Fibroblast of lung (primary cell): ENCODE measurements at places on chromosomes 13 and 19.

DNA sequence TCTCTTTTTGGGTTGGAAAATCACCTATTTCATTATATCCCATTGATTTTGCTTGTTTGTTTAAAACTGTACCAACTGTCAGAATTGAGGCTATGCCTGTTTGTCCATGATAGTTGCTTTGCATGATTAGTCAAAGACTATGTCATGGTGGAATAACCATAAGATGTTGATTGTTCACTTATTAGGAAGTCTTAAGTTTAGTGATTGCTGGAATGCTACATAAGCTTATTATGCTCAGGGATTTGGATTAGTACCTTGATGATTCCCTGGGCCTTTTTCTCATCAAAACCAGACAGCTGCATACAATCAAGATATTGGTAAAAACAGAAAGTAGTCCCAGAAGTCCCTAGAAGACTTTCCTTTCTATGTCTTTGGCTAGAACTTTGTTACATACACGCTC lies 954.7 kb downstream of the PCDH9 start:
- DNase-seq, result no peak

GRCh38 chr19:1362387-1363257 lies 21.1 kb upstream of the NDUFS7 start:
- DNase-seq, result no peak

GRCh38 chr13:113364311-113364889 lies 470 bp upstream of the GRTP1 start:
- peak; percentile 9 for DNase-seq

DNA sequence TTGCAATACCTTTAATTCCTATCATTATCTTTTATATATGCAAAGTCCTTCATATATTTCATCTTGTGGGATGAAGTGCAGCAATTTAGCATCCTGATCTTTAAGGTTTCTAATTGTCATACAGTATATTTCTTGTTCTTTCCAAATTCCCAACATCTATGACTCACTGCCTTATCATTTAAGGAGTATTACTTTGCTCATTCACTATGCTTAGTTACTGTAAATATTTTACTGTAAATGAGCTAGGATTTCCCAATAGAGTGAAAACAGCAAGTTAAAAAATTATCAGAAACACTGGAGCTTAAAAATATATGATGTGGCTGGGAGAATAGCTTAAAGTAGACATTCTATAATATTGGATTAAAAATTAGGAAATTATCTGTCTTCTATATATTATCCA lies 69.9 kb downstream of the SLITRK6 start:
- DNase-seq, result peak; percentile 69

DNA sequence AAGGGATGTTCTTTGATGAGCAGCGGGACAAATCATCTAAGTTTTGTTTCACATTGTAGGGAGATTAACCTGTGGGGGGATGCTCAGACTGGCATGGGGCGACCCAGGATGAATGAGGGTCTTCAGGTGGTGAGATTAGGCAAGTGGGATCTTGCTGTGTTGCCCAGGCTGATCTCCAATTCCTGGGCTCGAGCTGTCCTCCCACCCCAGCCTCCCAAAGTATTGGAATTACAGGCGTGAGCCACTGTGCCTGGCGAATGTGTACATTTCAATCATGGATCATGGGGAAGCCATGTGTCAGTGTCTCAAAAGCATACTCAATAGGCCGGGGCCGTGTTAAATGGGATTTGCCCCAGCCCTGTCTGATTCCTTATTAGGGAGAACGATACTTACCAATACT lies 8.1 kb downstream of the SLC25A42 start:
- no peak for DNase-seq

DNA sequence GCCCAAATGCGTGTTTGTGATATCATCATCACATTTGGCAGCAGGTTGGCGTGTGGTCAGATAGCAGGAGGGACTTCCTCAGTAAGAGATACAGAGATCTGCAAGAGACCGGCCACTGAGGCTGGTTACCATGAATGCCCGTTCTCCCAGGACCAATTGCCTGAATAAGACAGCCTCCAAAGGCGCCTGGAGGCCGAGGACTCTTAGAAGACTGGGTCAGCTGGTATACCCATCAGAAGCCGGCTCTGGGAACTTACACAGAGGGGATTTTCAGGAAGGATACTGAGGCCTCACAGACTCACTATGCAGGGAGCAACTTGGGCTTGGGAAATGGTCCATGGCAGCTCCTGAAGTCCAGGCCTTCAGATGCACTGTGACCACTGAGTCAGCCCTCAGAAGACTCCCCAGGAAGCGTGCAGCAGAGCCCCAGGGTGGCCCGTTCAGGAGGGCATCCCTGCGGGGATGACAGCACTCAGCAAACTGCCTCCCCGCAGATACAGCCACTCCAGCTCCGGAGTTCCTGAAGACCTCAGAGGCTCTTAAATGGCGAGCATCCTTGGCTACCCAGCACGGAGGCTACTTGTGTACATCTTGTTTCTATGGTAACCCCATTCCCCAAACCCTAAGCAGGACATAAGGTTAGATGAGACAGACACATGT lies 26.4 kb upstream of the VSTM2B start:
- no peak for DNase-seq

GRCh38 chr13:87128491-87128890 lies 542.7 kb upstream of the SLITRK5 start:
- DNase-seq, result no peak

DNA sequence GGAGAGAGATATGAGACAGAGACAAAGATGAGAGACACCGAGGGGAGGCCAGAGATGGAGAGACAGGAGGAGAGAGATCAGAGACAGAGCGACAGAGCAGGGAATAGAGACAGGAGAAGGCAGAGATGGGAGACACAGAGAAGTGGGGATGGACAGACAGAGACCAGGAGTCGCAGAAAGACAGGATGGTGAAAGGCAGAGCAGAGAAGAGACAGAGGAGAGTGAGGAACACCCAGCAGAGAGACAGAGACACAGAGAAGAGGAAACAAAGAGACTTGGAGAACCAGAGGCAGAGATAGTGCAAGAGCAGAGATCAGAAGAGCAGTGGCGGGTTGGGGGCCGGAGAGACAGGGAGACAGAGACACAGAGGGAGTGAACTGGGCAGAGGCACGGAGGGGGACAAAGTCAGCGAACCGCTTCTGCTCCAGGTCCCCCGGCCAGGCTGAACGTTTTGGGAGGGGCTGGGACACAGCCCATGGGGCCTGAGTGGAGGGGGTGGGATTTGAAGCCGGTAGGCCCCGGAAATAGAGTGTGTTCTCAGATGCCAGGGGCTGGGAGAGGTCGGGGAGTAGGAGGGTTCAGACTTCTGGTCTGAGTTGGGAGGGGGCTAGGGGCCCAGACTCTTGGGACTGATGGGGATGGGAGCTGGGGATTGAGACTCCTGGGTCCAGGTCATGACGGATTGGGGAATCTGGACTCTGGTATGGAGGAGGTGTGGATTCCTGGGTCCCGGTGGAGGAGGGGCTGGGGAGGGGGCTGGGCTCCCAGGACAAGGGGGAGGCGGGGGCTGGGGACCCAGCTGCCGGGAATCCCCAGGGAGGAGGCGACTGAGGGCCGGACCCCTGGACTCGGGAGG lies 654 bp downstream of the ZNF579 start:
- DNase-seq, result peak; percentile 54

GRCh38 chr13:103516015-103516795 lies 450.0 kb upstream of the SLC10A2 start:
- DNase-seq, result no peak

DNA sequence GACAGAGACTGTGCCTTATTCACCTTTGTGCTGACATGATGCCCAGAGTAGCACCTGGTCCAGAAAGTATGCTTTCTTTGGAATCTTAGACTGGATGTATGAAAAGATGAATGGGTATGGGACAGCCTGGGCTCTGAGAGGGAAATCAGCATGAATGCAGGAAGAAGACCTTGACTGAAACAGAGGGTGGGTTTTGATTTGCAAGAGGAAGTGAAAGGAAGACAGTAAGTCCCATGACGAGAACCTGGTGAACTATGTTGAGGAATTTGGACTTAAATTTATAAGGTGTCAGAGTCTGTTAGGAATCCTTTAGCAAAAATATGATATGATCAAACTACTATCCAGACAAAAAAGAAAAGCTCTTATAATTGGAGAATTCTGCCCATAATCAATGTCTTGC lies 301.9 kb downstream of the SPRY2 start:
- no peak for DNase-seq

DNA sequence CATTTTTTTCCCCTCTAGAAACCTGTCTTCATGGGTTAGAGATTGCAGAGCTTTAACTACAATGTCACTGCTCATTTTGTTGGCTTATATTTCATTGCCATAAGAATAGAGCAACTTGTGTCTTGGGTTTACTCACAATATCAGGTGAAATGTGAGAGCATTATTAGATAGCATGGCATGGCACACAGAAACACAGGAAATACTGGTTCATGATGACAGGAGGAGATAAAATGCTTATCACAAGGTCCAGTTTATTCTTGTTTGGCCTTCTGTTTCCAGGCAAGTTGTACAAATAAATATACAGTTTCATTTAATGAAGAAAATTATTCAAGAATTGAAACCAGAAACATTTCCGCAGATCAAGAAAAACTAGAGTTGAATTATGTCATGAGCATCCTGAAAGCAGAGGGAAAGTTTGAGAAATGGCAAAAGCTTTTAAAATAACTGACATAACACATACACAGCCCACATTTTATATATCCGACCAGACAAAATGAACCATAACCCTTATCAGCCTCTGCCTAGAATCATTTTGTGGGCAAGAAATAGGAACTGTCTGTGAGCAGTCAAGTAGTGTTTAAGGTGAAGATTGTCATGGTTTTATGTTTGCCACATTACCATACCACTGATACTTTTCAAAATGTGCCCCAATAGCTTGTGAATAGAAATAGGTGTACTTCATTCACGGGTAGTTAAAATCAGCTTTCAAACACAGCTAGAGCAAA lies 297.9 kb upstream of the ARGLU1 start:
- no peak for DNase-seq

DNA sequence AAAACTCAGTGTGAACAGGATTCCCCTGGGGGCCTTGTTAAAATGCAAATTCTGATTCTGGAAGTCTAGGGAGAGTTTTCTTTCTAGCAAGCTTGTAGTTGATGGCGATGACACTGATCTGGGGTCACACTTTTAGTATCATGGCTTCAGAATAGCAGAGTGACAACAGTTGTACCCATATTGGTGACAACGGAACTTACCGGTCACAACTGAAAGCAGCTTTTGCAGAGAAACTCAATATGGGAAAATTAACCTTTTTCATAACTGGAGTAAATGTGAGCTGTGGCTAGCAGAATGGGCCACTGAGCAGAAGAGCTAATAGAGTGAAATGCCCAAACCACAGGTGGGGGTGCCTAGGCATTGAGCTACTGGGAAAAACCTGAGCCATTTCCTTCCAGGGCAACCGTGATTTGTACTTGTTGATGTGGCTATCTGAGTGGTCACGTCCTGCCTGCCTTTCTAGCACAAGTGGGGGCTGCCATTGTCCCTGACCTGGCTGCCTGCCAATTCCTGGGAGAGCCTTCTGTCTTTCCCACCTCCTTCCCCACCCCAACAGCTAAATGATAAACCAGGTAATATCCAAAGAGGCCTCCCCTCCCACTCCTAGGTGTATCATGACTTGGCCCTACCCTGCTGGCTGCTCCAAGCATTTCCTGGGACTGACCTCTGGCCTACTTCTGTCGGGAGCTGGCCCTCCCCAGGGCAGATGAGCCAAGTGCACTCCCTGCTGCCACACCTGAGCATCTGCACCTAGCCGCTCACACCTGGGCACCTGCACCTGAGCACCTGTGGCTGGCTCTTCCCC lies 1.7 kb upstream of the SLC10A2 start:
- no peak for DNase-seq

- no peak for DNase-seq
Measured at GRCh38 chr19:18179957-18180356, 6.3 kb downstream of the IFI30 start.

- DNase-seq, result no peak
Measured at GRCh38 chr13:21148557-21149258, 27.6 kb downstream of the SKA3 start.

DNA sequence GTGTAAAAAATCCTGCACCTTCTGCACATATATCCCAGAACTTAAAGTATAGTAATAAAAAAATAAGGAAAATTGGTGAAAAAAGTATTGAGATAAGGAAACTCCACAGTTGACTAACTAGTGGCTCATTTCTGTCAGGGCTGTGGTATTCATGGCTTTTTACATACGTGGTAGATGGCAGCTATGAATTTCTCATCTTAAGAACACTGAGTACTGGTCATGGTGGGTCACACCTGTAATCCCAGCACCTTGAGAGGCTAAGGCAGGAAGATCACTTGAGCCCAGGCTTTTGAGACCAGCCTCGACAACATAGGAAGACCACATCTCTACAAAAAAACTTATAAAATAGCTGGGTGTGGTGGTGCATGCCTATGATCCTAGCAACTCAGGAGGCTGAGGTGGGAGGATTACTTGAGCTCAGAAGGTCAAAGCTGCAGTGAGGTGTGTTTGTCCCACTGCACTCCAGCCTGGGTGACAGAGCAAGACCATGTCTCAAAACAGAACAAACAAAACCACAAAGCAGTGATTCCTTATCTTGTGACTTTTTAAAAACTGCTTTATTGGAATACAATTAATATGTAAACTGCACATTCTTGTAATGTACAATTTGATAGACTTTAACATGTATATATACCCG lies 16.8 kb downstream of the SLAIN1 start:
- DNase-seq, result no peak

GRCh38 chr13:84653915-84654534 lies 771.8 kb upstream of the SLITRK1 start:
- no peak for DNase-seq

DNA sequence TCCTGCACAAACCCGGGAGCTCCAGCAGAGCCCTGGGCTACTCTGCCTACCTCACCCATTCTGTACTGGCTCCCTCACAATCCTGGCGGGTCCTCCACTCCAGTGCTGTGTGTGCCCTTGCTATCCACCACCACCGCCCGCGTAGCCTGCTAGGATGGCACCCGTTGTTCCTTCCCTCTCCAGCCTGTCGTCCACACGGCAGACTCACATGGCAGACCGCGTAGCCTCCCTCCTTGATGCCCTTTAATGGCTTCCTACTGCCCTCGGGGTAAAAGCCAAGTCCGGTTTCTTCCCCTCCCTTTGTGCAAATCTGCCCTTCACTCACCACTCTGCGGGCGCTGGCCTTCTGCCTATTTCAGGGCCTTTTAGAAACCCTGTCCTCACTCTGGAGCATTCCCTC lies 106.6 kb downstream of the RAB20 start:
- DNase-seq, result no peak

DNA sequence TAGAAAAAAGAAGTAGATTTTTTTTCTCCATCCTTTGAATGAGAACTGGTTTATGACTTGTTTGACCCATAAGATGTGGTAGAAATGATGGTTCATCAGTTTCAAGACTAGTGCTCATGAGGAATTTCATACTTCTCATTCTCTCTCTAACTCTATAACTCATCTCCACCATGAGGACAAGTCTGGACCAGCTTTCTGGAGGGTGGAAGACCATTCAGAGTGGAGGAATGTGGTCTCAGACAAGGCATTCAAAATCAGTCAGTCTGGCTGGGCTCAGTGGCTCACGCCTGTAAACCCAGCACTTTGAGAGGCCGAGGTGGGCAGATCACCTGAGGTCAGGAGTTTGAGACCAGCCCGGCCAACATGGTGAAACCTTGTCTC lies 3.5 kb upstream of the EID2 start:
- DNase-seq, result no peak

DNA sequence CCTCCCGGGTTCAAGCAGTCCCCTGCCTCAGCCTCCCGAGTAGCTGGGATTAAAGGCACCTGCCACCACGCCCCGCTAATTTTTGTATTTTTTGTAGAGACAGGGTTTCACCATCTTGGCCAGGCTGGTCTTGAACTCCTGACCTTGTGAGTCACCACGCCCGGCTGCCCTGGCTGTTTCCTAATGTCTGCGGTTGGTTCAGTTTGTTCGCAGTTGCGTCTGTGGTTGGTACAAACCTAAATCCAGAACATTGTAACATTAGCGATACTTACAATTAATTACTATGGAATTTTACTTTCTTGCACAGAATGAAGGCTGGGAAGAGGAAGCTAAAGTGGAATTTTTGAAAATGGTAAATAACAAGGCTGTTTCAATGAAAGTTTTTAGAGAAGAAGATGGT lies 38.1 kb downstream of the RNF17 start:
- DNase-seq, result peak; percentile 4
